ENCODE measurements at places on chromosomes 7 and 10.

- no peak for DNase-seq
These were observed 235.5 kb downstream of the CCSER2 start for GRCh38 chr10:84563868-84564267.

- DNase-seq: no peak
These were observed 17.9 kb upstream of the CLEC2L start for GRCh38 chr7:139505563-139505962.

- peak; percentile 62 for DNase-seq
These were observed 176.3 kb upstream of the ZNF32 start for GRCh38 chr10:43824934-43825333.

DNA sequence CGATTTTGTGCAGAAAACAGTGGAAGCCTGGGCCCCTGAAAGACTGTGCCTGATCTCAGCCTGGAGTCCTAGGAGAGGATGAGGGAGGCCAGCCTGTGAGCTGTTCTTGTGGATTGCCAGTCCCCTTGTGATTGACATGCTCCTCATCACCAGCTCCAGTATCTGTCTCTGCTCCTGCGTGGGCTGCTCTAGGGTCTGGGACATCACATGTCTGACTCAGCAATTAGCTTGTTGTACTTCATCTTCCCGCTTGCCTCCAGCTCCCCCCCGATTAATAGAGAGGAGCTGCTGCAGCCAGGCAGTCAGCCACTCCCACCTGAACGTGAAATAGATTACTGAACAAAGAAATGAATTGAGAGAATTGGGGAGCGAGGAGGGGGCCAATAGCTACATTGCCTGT, 99.6 kb upstream of the TBX20 start:
- no peak for DNase-seq

- no peak for DNase-seq
These were observed 126.6 kb upstream of the PARD3 start for GRCh38 chr10:34941471-34942357.

DNA sequence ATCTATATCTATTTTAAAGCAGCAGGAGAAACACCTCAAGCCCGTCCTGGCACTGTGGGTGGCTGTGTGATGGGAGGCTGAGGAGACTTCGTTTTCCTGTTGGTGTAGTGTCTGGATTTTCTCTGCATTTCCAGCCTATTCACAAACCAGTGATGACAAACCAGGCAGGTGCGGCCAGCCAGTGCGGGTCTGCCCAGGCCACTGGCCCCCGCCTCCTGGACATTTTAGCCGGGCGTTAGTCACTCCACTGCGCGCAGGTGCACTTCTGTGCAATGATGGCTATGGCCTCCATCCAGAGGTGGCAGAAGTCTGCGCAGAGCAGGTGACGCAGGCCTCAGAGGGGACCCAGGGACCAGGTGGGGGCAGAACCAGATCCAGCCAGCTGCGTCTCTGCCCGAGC, 64.9 kb upstream of the PITRM1 start:
- DNase-seq: no peak

All from mucosa of gallbladder (tissue), 1 donor.